ENCODE measurements at places on chromosomes 3 and 15.

GRCh38 chr3:179828738-179829137 lies 175.9 kb downstream of the USP13 start:
- DNase-seq: no peak

- no peak for DNase-seq
Measured at GRCh38 chr3:42081838-42082473, 9.2 kb upstream of the TRAK1 start.

- no peak for DNase-seq
Measured at GRCh38 chr3:22908989-22909507, 294.1 kb upstream of the UBE2E2 start.

DNA sequence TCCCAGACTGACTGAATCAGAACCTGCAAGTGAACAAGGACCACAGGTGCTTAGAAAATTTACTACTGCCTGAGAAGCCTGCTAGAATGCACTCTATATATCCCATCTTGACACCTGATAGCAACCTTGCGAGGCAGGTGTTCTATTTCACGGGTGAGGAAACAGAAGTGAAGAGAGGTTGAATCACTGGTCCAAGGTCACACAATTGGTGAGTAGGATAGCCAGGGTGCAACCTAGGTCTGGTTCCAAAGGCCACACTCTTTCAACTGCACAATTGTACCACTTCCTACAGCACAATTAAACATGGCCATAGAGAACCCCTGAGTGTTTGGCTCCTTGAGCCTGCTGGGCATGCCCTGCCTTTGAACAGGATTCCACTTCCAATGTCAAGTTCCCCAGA lies 87.0 kb downstream of the RAB11A start:
- peak; percentile 12 for DNase-seq

DNA sequence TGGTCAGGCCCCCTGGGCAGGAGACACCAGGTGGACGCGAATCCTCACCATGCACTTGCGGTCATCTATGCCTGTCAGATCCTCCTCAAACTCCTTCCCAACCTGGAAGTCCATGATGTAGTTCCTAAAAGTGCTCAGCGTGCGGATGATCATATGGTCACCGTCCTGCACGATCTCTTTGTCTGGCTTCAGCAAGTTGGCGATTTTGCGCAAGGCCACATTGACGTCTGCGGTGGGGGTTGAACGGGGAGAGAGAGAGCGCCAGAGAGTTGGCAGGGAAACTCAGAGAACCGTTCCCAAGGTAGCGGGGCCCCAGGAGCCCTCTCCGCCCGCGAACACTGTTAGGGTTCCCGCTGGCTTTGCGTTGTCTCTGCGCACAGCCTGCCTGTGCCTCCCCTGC lies 809 bp downstream of the RBP1 start:
- DNase-seq: no peak

DNA sequence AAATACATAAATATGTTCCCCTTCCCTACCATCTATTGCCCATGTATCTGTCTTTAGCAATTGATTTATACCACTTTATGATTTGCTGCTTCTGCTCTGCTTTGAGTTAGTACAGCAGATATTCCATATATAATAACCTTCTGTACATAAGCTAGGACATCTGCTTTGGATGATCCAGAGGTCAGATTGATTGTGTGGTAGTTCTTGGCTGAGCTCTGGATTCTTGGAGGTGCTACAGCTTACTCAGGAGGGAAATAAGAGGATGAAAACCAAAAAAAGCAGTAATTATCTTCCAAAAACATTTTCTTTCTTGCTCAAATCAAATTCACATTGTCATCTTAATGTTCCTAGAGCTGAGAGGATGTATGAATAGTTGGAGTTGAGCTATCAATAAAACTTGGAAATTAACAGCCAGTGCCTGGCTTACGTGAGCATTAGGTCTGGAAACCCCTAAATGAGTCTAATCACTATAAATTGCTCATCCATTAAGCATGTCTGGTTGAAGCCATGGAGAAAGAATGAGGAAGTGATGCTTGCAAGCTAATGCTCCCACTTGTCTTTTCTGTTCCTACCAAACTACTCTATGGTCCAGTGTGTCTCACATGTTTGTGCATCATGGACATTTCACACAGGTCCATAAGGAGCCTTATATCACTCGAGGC lies 36.3 kb upstream of the TMEM42 start:
- no peak for DNase-seq

GRCh38 chr15:98712845-98713584 lies 64.7 kb downstream of the IGF1R start:
- no peak for DNase-seq

DNA sequence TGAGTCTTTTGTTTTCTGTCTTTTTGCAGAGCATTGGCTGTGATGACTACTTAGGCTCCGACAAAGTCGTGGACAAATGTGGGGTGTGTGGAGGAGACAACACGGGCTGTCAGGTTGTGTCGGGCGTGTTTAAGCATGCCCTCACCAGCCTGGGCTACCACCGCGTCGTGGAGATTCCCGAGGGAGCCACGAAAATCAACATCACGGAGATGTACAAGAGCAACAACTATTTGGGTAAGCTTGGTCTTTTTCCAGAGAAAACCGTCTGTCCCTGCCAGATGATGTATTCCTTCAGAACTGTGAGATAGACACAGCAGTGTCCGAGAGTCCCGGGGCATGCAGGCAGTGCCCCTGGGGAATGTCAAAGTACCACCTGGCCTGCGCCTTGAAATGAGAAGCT lies 149.9 kb upstream of the NR2E3 start:
- DNase-seq: peak; percentile 6

GRCh38 chr3:49173792-49174170 lies 2.4 kb downstream of the KLHDC8B start:
- DNase-seq: no peak

GRCh38 chr3:186932281-186933181 lies 2.2 kb downstream of the ST6GAL1 start:
- no peak for DNase-seq

GRCh38 chr15:80591471-80591870 lies 103.6 kb upstream of the ABHD17C start:
- DNase-seq: no peak

- DNase-seq: no peak
Measured at GRCh38 chr15:80494351-80494751, 90.2 kb downstream of the ARNT2 start.

DNA sequence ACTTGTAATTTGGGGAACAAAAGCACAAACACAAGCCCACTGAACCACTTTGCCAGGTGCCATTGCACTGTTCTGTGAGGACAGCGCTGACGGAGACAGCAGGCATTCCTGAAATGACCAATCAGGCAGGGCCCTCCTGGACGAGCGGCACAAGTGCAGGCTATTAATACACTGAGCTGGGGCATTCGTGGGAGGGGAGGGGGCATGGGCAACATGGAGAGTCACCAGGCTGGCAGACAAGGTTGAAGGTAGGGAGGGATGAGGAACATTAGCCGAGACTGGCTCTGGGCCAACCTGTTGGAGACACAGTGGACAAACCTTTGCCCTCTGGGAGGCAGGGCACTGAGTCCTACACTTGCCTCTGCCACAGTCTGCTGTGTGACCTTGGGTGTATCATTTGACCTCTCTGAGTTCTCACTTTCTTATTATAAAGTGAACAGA lies 45.6 kb downstream of the NOX5 start:
- DNase-seq: no peak
